Dorsolateral prefrontal cortex (tissue), 122 donors: ENCODE measurements at places on chromosomes 1 and 21.
A peak's percentile ranks its signal among the peaks of the same experiment; 100 is the strongest.

DNA sequence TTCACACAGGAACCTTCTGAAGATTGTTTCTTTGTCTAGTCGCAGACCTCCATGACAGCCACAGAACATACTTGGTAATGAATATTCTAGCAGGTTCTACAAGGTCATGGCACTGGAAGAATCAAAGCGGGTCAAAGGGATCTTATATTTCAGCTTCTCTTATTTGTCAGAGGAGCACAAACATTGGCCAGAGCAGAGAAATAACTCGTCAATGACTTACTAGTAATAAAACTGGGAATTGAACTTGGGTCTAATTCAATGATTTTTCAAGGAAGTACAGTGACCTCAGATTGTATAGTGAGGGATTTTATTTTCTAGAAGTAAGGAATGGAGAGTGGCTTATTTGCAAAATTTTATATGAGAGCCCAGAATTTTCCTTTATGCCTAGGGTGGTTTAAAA lies 290.8 kb upstream of the PLXNA2 start:
- no peak for DNase-seq

GRCh38 chr1:38455829-38456530 lies 403.6 kb downstream of the RRAGC start:
- DNase-seq, result no peak

DNA sequence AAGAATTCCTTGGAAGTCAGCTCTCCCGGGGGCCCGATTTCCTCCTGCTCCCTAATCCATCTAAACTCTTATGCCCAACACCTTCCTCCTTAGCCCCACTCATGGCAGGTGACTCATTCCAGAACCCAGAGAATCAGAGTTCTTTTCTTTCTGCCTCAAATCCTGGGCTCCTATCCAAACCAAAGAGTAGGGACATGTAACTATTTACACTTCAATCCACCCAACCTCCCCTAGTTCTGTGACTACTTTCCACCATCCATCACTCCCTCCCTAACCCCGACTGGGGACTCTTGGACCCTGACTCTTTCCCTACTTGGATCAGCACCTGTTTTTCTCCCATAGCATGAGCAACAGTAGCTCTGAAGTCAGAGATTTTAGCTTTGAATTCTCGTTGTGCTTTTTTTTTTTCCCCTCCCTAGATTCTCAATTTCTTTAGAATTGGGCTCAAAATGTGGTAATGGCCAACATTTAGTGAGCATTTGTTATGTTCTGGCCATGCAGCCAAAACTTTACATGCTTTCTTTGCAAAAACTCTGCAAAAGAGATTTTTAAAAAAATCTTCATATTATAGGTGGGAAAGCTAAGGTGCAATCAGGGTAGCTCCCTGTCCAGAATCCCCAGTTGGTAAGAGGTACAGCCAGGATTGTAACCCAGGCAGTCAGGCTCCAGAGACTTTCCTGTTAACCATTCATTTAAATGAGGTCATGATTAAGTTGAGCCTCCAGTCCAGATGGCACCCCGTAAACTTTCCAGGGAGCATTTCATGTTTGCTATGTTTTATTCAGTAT lies 7.5 kb upstream of the CYP4A11 start:
- DNase-seq, result no peak

- no peak for DNase-seq
Observed at GRCh38 chr1:157142201-157142600, 4.0 kb upstream of the ETV3 start.

GRCh38 chr1:34518146-34518699 lies 236.6 kb upstream of the GJB5 start:
- DNase-seq, result no peak

DNA sequence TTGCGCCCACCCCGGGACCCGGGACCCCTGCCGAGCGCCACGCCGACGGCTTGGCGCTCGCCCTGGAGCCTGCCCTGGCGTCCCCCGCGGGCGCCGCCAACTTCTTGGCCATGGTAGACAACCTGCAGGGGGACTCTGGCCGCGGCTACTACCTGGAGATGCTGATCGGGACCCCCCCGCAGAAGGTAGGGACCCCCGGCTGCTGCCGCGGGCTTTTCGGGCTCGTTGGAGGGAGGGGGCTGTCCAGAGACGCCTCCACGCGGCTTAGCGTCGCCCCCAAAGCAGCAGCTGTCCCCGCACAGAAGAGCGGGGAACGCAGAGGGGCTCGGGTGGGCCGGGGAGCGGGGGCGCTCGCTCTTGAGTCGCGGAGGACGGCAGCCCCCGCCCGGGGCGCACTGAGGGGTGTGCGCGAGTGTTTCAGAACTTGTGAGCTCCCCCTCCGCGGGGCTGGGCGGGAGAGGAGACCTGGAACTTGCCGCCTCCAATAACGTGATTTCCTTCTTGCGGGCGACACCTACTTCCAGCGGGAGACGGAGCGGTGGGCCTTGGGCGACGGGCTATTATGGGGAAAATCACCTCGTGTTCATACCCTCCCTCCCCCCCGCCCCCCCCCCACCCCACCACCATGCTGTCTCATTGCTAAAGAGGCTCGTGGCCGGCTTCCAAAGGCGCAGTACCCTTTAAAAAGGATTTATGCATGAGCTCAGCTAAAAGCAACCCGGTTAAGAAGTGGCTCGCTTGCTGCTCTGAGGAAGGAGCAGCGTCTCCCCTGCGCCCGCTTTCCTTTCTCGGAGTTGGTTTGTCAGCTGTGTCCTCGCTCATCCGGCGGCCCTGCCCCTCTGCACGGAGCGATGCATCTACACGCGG lies 664 bp downstream of the BACE2 start:
- DNase-seq, result peak; percentile 41

GRCh38 chr1:237788069-237788468 lies 102.7 kb downstream of the ZP4 start:
- DNase-seq, result no peak

DNA sequence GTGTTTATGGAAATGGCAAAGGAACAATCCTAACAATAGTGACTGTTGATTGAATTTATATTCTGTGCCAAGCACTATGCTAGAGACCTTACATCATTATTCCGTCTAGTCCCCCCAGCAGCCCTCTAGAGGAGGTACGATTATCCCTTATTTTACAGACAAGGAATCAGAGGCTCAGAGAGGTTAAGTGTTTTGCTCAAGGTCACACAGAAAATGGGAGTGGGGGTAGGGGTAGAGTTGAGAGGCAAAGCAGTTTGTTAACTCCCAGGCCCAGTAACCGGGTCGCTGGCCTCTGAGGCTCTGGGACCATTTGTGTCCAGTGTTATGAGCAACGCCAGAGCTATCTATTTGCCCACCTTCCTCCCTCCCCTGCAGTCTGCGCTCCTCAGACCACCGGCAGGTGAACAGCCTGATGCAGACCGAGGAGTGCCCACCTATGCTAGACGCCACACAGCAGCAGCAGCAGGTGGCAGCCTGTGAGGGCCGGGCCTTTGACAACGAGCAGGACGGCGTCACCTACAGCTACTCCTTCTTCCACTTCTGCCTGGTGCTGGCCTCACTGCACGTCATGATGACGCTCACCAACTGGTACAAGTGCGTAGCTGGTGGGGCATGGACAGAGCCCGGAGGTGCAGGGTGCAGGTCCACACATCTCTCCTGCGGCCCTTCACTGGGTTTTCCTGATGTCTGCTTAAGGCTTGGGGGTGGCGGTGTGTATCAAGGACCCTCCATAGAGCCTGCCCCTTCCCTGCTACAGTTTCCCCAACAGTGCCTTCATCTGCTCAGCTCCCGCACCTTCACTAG lies 19.8 kb downstream of the SERINC2 start:
- no peak for DNase-seq

DNA sequence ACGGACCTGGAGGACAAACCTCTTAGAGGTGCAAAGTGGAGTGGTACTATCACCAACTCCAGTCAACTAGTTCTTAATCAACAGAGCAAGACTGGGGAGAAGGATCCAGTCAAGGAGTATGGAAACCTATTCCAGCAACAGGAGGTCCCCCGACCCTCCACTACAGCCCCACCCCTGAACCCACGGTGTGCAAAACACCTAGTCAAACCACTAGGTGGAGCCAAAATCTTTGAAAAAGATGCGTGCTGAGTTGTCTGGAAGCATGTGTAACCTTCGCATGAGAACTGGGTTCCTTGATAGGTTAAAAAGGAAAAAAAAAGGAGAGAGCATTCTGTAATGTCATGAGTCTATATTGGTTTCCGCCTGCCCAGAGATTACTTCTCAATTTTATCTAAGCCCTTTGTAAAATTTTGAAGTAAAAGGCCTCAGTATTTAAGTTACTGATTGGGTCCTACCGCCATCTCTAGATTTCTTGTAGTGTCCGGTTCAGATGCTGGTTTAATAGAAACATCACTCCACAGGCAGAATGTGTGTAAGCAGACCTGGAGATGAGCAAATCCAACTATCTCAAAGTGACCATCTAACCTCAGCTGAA lies 81.9 kb upstream of the HAO2 start:
- DNase-seq, result no peak
